WTC11 (cell line): ENCODE measurements at places on chromosomes 5 and 9.

GRCh38 chr5:134136771-134137170 is 22.3 kb downstream of the TCF7 start:
- no peak for DNase-seq

DNA sequence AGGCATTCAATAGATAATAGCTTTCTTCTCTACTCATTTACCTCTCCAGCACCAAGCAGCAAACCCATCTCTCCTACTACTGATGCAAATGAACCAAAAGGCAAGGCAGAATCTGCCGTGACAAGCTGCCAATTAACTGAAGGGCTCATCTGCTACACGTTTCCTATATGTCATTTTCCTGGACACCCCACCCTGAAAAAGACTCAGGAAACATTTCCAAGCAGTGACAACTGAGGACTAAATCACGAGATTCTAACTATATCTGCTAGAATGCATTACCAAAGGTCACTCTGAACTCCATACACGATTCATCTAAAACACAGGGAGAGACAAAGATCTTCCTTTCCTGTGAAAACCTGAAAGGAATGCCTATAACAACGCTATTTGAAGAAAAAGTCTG is 12.9 kb downstream of the PLPP1 start:
- no peak for DNase-seq

DNA sequence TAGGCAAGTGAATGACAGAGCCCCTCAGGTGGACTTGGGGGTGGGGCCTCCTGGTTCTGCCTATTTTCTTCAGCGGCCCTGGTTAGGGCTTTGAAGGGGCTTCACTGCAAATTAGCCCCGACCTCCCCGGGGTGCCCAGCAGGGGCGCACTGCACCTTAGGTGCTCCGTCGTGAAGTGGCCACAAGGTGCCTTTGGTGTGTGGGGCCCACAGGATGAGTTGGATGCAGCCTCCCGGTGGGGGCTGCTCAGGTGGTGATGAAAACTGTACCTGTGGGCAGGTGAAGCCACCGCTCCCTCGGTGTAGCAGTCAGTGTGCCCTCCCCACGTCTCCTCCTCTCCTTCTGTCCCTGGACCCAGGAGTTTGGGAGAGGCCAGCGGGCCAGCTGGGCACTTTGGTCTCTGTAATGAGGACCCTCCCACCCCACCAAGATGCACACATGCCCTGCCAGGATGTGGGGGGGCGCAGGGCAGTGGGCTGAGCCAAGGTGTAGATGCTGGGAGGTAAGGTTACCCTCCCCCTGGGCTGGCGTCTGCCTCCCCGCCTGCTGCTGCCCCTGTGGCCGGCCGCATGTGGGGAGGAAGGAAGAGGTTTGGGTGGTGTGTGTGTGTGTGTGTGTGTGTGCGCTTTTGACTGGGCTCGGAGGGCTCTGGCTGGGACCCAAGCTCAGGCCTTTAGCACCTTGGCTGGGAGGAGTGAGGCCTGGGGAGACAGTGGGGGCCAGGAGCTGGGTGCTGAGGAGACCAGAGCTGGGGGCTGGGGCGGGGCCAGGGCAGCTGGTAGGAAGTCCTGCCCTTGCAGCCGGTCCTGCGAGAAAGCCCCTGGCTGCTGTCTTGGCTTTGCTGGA is 55.6 kb downstream of the RXRA start:
- no peak for DNase-seq

GRCh38 chr5:137617528-137618205 is 118.2 kb downstream of the KLHL3 start:
- DNase-seq, result no peak

DNA sequence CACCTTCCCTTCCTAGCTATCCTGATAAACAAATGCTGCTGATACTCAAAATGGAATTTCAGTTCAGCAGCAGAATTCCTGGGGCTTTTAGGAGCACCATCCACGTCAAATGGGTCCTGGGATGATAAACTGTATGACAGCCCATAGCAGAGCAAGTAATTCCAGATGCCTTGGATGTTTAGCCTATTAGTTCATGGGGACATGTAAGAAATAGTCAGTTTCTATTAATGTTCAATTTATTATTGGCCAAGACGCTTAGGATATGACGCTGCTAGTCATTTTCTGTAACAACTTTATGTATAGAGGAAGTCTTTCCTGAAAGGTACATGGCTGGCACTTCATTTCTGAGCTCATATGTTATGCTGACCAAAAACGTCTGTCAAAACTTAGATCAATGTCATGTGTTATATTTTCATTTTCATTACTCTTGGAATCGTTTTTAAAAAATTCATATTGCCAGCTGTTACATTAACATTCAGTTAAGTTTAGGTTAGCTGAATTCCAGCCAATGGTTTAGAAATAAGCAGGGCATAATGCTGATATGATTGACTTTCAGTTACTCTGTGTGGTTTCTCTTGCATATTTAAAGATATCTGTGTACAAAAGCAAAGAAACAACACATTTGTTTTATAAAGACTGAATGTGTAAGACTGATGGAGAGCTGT is 243.8 kb downstream of the CSNK1G3 start:
- no peak for DNase-seq
